Glutamatergic neuron (in vitro differentiated cells): ENCODE measurements at places on chromosomes 2 and 18.

DNA sequence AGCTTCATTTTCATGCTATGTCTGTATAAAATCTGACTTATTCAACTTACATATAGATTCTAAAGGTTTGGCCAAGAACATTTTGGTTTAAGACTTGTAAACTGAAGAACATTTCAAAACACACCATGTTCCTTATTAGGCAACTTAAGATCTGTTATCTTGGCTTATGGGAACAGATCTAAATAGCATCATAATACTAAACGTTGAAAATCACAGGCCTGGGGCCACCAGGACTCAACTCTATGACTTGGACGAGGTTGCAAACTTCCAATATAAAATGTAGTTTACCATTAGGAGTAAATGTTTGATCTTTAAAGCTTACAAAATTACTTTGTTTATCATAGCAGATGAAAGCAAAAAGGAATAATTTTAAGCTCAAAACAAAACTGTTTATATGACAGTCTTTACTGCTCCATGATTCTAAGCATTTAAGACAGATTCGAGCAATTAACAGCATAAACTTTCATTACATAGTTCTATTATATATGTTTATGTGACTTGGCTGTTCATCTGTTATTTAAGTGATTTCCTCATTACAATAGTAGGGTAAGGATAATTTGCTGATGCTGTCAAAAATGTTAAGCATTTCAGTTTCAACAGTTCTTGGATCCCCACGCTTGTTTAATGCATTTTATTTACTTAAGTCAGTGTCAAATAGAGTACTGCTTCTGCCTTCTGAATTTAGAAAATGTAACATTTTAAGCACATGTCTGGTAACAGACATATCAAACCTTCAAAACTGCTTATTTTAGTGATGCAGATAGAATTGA lies 8.3 kb downstream of the TCF4 start:
- DNase-seq = no peak

- DNase-seq = no peak
Observed at GRCh38 chr2:65663831-65664407, 231.5 kb upstream of the SPRED2 start.

DNA sequence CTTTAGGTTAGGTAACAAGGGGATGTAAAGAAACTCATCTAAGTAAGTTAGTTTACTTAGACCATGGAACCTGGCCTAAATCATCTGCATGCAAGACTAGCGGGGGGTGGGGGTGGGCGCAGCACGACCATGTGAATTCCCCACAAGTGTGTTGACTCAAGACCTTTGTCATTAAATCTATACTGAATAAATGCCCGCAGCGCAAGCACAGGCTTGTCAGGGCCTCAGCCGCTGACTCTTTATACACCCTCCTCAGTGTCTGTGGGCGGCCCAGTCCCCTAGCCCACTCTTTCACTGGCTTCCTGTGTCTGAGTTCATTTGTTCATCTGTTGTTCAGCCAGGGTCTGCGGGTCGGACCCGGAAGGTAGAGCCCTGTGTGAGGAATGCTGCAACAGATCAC lies 17.8 kb downstream of the MAP3K2 start:
- no peak for DNase-seq

DNA sequence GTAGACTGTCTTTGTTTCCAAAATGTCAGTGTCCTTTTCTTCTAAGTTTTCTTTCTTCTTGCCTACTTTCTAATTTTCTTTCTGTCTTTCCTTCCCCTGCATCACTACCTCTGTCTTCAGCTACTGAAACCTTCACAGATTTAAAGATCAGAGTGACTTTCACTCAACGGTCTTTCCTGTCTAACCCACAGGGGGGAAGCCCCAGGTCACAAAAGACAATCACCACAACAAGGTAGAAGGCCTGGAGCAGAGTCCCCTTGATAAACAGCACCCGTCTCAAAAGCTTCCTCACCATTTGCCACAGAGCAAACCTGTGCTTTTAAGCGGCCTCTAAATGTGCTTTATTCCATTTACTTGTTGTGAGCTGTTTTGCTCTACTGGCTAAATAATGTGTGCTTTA lies 665.4 kb downstream of the BCL11A start:
- no peak for DNase-seq

DNA sequence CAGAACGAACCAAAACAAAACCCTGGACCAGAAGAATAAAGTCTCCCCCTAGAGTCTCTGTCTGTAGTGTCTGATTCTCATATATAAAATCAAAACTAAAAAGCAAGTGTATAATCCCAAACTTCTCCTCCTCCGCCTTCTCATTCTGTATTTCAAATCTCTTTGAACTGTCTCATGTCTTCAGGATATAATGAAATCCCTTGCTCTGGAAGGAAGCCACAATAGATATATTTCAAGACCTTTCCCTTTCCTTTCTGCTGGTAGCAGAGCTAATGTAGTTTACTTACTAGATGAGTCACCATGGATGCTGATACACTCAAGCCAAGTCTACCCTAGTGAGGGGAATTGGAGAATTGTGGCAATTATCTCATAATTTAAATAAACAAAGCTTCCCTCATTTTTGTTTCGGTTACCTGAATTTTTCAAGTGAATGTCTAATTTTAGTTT lies 33.5 kb upstream of the CCDC93 start:
- no peak for DNase-seq

- no peak for DNase-seq
Observed at GRCh38 chr2:18209934-18210639, 331.6 kb downstream of the KCNS3 start.

DNA sequence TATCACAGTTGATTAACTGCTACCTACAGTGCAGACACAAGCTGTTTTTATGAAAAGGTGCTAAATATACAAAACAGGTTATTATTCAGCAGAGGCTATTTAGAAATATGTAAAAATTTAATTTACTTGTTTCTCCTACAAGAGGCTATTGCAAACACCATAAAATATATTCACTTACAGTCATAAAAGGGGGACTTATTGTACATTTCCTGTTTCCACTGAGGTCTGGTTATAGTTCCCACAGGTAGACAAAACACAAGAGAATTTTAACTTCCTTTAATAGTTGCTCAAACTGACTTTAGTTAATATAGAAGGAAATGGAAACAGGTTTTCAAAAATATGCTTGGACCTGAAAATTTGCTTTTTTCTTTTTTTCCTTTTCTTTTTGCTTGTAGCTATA lies 40.0 kb upstream of the FRZB start:
- DNase-seq = no peak

GRCh38 chr18:58820251-58820650 lies 44.4 kb upstream of the ZNF532 start:
- DNase-seq = no peak

DNA sequence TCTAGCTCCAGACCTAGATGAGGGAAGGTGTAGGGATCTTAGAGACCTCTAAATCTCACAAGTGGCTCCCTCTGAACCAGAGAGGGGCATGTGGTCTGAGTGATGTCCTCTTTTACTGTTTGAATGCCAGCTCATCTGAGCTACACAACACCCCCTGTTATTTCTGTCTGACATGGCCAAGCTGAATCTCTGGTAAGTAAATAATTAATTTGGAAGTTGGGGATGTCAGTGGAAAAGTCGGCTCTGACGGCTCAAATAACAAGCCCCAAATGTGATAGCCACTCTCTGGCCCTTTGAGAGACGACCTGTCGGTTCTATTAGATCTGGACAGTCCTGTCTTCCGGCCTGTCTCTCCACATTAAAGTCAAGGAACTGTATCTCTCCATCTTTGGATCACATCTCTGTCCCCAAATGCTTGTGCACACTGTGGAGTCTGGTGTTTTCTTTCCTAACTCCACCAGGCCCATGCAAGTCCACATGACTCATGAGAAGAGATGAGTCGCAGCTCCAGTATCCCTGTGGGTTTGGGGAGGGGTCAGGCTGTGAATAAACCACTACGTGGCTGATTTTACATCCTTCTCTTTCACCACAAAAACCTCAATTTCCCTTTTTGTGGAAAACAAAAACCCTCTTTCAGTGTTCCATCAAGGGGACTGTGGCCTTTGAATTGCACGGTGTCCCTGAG lies 52.5 kb downstream of the SETBP1 start:
- no peak for DNase-seq

GRCh38 chr18:9400197-9400596 lies 65.6 kb downstream of the TWSG1 start:
- DNase-seq = no peak

DNA sequence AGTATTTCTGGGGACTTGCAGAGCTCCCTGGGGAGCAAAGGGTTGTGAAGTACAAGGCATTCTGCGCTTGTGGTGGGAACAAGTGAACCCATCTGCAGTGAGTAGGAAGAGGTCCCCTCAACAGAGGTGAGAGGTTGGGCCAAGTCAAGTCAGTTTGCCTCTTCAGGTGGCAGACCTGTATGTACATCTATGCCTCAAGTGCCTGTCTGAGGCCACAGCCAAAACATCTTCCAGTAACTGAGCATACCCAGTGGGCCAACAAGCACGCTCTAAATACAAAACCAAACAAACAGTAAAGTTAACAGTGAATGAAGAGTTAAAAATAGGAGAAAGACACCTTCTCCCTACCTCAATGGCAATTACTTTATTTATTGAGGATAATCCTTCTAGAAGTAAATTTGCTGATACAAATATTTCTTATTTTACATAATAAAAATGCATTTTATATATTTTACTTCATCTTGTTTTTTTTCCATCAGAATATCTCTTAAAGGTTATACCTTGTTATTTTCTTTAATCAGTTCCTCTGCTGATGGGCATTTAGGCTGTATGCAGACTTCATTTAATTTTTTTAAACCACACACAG lies 2.5 kb downstream of the GYPC start:
- DNase-seq = no peak

DNA sequence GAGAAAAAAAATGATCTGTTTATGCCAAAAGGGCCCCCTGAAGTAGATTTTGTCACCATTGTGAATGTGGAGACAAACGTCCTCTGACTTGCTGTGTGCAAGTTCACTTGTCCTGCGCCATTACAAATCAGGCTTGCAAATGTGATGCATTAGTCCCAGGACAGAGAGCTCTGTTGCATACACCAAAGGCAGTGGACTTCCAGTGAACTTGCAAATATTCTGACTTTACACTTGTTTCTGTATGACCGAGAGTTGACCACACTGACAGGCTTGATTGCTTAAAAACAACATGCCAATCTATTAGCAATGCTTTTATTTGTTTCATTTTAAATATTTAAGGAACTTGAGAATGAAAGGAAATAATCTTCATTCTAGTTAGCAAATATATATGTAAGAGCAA lies 293.2 kb downstream of the PLCL1 start:
- DNase-seq = no peak

- no peak for DNase-seq
Observed at GRCh38 chr18:79005653-79006052, 26.0 kb downstream of the SALL3 start.

GRCh38 chr2:172342611-172343010 lies 84.8 kb upstream of the ITGA6 start:
- no peak for DNase-seq

DNA sequence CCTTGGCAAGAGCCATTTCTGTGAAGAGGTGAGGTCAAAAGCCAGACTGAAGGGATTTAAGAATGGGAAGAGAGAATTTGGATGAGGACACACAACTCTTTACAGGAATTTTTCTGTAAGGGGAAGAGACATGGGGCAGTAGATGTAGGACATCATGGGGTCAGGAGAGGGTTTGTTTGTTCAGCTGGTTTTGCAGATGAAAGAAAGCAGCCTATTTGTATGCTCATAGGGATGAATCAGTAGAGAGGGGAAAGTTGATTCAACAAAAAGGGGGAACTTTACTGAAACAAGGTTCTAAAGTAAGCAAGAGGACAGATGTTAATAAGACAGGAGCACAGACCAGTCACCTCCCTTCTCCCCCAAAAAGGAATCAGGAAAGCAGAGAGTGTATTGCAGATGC lies 11.2 kb downstream of the SCG2 start:
- no peak for DNase-seq

GRCh38 chr18:52152036-52152435 lies 188.0 kb upstream of the DCC start:
- DNase-seq = no peak

- DNase-seq = no peak
Observed at GRCh38 chr2:197464175-197464574, 10.8 kb downstream of the COQ10B start.

GRCh38 chr2:147844697-147845410 lies at the start of gene ACVR2A:
Gene ACVR2A, plus strand, starts transcription at chr2:147845029. Its CDS starts 124 bp downstream, at chr2:147845153.
- DNase-seq = peak; percentile 43

- DNase-seq = no peak
Observed at GRCh38 chr2:75787532-75788132, 76.9 kb upstream of the GCFC2 start.

GRCh38 chr18:12779456-12779855 lies 76.6 kb downstream of the PSMG2 start:
- DNase-seq = no peak
